ENCODE measurements at places on chromosomes 2 and 18.

DNA sequence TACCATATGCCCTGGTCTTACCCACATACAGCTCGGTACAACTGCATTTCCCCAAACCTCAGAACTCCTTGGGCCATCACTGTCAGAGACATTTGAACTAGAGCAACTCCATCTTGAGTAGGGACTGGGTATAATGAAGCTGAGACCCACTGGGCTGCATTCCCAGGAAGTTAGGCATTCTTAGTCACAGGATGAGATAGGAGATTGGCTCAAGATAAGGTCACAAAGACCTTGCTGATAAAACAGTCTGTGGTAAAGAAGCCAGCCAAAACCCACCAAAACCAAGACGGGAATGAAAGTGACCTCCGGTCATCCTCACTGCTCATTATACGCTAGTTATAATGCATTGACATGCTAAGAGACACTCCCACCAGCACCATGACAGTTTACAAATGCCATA, 131.3 kb downstream of the PIK3C3 start:
- no peak for DNase-seq

- DNase-seq = no peak
These were observed 103.5 kb upstream of the PPP1CB start for GRCh38 chr2:28648147-28648546.

DNA sequence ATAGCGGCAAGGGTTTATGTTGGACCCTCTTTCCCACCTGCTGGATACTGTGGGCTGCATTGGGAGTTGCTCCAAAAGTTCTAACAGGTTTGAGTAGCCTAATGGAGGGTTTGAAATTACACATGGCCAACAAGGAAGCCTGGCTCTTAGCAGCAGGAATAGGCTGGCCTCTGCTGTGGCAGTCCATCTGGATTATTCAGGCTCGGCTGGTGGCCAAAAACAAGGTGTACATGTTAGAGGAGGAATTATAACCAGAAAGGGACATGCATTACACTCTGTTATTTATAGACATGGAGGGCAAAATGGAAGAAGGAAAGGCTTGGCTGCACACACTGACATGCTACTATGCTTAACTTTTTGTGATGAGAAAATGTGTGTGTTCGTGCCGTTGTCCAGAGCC, 61.1 kb upstream of the NRXN1 start:
- DNase-seq = no peak

DNA sequence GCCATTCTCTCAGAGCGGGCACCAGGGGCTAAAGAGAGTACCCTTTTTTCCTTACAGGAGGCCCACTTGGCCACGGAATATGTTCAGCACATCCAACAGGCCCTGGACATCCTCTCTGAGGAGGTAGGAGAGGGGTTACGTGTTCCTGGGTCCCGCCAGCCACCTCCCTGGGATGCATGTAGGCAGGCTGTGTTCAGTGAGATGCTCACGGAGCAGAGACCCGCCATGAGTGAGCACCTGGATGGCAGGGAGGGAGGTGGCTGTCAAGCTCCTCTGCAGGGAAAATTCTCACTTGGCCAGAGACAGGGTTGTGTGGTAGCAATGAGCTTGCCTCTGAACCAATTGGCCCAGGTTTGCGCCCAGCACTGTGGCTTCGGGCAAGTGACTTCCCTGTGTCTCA, 123.1 kb upstream of the PPP1CB start:
- no peak for DNase-seq

DNA sequence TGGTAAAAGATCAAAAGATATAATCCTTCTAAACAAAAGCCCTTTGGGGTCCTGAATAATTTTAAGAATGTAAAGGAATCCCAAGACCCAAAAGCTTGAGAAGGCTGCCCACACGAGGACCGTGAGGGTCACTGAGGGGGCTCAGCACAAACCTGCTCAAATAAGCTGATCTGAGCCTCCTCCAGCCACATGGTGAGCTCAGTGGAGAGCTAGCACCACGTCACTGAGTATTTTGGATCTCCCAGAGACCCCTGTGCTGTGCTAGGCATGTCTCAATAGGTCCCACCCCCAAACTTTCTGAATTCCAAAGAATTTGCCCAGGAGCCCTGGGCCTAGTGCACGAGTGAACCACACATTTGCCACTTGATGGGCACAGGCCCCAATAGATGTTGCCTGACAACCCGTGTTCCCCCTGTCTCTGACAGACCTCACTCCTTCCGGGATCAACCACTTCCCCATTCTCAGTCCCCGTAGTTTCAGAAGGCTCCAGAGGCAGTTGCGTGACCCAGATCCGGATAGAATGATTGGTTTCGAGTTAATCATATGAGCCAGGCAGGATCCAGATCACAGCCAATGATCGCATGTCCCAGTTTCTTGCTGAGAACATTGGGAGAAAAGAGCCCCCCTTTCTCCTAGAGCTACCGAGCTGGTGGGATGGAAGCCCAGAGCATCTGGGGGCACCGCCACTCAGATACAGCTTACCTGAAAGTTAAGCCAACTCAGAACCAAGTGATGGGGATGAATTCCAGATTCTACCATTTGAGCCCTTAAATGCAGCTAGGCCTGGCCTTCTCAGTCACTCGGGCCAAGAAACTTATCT, 203.8 kb downstream of the TNS1 start:
- DNase-seq = no peak
